ENCODE measurements at places on chromosomes 7 and 10.

DNA sequence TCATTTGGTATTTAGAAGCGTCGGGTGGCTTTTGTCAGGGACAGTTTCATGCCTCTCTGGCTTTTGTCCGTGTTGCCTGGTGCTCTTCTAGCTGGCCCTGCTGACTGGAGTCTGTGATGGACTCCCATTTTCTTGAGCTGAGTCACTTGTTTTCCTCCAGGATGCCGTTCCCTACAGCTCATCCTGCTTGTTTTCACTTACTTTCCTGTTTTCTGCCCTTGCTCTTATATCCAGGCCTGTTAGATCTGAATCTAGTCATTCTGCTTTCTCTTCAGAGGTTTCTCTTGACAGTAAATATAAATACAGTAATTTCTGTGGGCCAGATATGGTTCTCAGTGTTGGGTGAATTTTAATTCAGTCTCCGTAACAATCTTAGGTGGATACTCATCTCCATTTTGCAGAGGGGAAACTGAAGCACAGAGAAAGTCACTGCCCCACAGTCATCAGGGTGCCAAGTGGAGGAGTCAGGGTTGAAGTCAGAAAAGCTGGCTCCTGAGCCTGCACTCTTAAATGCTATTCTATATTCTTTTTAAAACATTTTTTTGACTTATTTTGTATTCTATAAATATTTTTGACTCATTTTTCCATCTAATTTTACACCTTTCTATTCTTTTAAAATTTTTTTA is 85.4 kb downstream of the CCNY start:
- DNase-seq: no peak

- DNase-seq: no peak
These were observed 35.0 kb upstream of the IL15RA start for GRCh38 chr10:6012121-6012905.

DNA sequence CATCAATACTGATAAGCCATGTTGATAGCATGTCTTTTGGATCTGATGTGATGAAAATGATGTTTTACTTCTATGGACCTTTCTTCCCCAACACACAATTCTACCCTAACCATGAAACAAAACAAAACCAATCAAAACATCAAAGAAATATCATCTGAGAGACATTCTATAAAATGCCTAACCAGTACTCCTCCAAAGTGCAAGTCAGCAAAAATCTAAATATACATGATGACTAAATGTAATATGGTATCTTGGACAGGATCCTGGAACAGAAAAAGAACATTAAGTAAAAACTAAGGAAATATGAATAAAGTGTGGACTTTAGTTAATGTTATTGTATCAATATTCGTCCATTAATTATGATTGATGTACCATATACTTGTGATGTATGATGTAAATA is 625.1 kb downstream of the MAGI2 start:
- DNase-seq: no peak

DNA sequence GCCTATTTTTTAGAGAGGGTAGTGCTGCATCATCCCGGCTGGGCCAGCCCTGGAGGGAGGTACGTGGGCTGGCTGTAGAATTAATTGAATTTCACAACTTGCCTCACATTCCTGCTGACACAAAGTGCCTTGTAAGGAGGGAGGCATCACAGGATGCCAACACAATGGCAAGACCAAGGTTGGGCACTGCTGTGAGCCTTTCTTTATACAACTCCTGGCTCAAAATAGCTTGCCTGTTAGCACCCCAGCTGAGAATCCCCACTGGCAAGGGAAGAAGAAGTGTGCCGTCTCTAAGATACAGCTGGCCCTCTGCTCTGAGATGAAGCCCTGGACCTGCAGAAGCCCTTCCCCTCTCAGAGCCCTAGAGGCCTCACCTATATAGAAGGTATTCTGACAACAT is 873.9 kb downstream of the GRID1 start:
- DNase-seq: no peak
